A549 treated with CpdA at 1 μM for 4 hours (cell line): ENCODE measurements at places on chromosomes 1 and 21. TPM values are rescaled to one million over a fixed set of nuclear protein-coding genes. Genes with fewer than 3 reads are reported as not detected.

Gene DTL
- 19.2 to 25.0 TPM (median 22.7 TPM) in 5 replicates for total RNA-seq

Gene NEGR1
- total RNA-seq: not detected in 5 replicates

Gene PLOD1
- total RNA-seq: 74.2 to 89.3 TPM (median 80.6 TPM) in 5 replicates

Gene MTARC1
- total RNA-seq: 8.6 to 12.6 TPM (median 9.7 TPM) in 5 replicates

Gene C4BPA
- total RNA-seq: 0.44 to 1.5 TPM (median 0.59 TPM) in 5 replicates

Gene PWP2
- 1.0 to 4.8 TPM (median 2.1 TPM) in 5 replicates for total RNA-seq

Gene DRAXIN
- total RNA-seq: 0.07 to 0.21 TPM (median 0.12 TPM) in 5 replicates

Gene CCDC185
- total RNA-seq: 0.10 to 0.20 TPM (median 0.13 TPM) in 5 replicates

Gene GCSAML
- total RNA-seq: not detected in 5 replicates

Gene ANGPTL3
- total RNA-seq: not detected in 5 replicates

Gene TNNT2
- 0.06 to 0.30 TPM in 2 of 5 replicates, not detected in the others for total RNA-seq

Gene TESK2
- 0.29 to 0.49 TPM (median 0.32 TPM) in 5 replicates for total RNA-seq

Gene DNAJC28
- total RNA-seq: 0.10 to 0.61 TPM (median 0.43 TPM) in 5 replicates

Gene SEC16B
- 0.72 to 1.3 TPM (median 0.98 TPM) in 5 replicates for total RNA-seq

Gene PRXL2B
- 15.9 to 22.1 TPM (median 19.3 TPM) in 5 replicates for total RNA-seq

Gene PLA2G4A
- total RNA-seq: 10.0 to 13.1 TPM (median 10.9 TPM) in 5 replicates

Gene COL18A1
- total RNA-seq: 128 to 165 TPM (median 139 TPM) in 5 replicates

Gene LCE1E
- total RNA-seq: not detected in 5 replicates

Gene LINGO4
- total RNA-seq: not detected in 5 replicates

Gene DYRK1A
- 9.7 to 15.7 TPM (median 11.7 TPM) in 5 replicates for total RNA-seq

Gene KCNJ15
- 0.12 to 0.50 TPM (median 0.26 TPM) in 5 replicates for total RNA-seq

Gene SPRR4
- not detected in 5 replicates for total RNA-seq

Gene NTNG1
- not detected in 5 replicates for total RNA-seq

Gene RIPPLY3
- 0.56 to 0.73 TPM (median 0.66 TPM) in 5 replicates for total RNA-seq

Gene IVL
- 0.03 TPM in 1 of 5 replicates, not detected in the others for total RNA-seq

Gene RGS8
- not detected in 5 replicates for total RNA-seq

Gene KDM1A
- 71.2 to 80.4 TPM (median 79.0 TPM) in 5 replicates for total RNA-seq

Gene DBT
- total RNA-seq: 3.2 to 4.6 TPM (median 4.2 TPM) in 5 replicates

Gene LRRC71
- total RNA-seq: 0.15 to 0.24 TPM (median 0.17 TPM) in 4 of 5 replicates, not detected in the other

Gene FYB2
- total RNA-seq: not detected in 5 replicates

Gene LTN1
- 5.1 to 7.6 TPM (median 7.0 TPM) in 5 replicates for total RNA-seq

Gene TAS1R3
- 0.04 to 0.28 TPM (median 0.10 TPM) in 5 replicates for total RNA-seq

Gene FAAH
- total RNA-seq: 0.81 to 2.6 TPM (median 0.83 TPM) in 5 replicates

Gene CASQ2
- not detected in 5 replicates for total RNA-seq

Gene HSD3B1
- total RNA-seq: not detected in 5 replicates

Gene SEMA4A
- total RNA-seq: 0.34 to 0.65 TPM (median 0.41 TPM) in 5 replicates

Gene WNT3A
- total RNA-seq: 0.02 to 0.06 TPM (median 0.05 TPM) in 3 of 5 replicates, not detected in the others

Gene VWA5B1
- not detected in 5 replicates for total RNA-seq

Gene S100A14
- 0.40 to 0.79 TPM (median 0.50 TPM) in 5 replicates for total RNA-seq
